ENCODE measurements at places on chromosomes 4 and X.

- no peak for DNase-seq
These were observed 64.0 kb downstream of the CCNG2 start for GRCh38 chr4:77220828-77221613.

DNA sequence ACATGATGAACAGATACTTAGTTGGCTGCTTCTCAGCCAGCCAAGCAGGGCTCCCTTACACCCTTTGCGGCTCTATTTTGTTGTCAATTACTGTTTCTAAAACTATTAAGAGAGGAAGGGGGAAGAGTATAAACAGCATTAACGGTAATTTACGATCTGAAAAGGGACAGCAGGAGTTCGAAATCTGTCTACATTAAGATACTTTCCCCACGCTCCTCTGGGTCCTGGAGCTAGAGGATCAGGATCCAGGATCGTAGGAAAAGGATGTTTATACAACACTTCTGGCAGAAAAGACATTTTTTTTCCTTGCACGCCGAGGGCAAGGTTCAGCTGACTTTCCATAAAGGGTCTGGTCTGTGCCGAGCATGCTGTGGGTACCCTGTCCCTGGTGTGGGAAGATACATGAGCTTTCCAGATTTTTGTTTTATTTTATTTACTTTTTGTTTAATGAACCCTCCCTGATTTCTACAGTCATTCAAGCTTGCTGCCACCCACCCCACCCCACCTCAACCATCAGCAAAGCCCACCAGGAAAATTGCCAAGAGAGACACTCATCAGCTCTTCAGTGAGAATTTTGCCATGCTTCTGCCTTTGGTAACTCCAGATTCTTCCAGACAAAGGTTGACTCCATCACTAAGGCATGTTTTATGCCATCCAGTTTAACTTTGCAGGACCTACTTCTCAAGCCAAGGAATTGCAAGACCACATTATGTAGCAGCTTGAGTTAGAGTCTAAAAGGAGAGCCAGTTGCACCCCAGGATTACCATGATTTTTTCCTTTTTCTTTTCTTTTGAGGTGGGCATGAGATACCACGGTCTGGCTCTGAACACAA, 188.1 kb downstream of the QDPR start:
- DNase-seq: no peak

DNA sequence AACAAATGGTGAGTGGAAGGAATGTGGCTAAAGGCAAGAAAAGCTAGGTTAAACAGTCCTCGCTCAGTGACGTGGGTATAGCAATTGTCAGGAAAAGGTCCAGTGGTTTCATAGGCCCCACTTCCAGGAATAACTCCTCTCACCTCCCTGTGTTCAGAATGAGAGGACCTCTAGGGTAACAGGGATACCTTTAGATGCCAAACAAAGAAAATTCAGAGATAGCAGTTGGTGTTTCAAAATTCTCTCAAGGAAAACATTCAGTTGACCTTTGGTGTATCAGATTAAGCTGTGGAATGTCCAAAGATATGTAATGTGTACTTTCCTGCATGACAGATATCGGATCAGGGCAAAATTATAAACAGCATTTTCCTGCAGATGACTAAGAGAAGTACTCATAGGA, 155.9 kb downstream of the ARHGAP6 start:
- DNase-seq: no peak

- DNase-seq: no peak
These were observed at the start of gene LGI2 for GRCh38 chr4:25030277-25031076. LGI2 (minus strand) TSS chr4:25030946; CDS start chr4:25030693, 253 bp downstream.

- DNase-seq: no peak
These were observed 64.2 kb downstream of the PACRGL start for GRCh38 chr4:20764366-20764992.

- no peak for DNase-seq
These were observed 670.1 kb upstream of the LCORL start for GRCh38 chr4:18691431-18692200.

DNA sequence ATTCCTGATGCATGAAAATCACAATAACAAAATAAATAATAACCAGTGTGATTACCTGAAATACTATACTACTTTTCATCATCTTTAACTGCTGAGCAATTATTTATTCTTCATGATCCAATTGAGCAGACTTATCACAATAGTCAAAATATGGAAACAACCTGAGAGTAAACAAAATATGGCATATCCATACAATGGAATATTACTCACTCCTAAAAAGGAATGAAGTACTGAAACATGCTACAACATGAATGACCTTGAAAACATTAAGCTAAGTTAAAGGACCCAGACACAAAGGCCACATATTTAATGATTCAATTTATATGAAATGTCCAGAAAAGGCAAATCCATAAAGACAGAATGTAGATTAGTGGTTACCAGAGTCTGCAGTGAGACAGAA, 146.8 kb downstream of the MID1IP1 start:
- no peak for DNase-seq

DNA sequence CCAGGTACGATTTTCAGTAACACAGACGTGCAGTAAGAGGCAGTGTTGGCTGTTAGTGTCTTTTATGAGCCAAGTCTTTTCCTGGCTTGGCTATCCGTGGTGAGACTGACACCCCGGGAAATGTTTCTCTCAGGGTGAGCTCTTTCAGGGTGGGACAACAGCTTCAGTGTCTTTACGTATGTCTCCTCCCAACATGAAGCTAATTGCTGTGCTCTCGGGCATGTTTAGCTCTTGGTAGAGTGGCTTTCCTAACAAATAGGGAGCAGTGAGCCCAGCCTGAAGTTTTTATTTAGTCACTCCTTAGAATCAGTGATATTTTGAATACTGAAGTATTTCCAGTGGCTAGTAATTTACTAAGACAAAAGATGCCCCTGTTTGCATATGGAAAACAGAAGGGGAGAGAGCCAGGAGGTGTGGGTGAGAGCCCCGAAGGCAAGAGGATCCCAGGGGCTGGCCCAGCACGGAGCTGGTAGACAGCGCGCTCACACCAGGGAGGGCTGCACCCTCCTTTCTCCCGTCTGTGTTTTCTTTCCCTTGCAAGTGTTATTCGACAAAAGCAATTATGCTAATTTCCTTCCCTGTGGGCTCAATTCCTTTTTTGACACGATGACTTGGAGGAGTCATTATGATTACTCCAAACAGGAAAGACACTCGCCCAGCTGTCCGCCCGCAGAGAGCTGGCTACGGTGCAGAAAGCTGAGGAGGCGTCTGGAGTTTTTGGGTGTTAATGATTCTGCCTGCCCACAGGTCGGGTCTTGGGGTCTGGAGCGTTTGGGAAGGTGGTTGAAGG, 47.7 kb downstream of the PDGFRA start:
- DNase-seq: no peak

DNA sequence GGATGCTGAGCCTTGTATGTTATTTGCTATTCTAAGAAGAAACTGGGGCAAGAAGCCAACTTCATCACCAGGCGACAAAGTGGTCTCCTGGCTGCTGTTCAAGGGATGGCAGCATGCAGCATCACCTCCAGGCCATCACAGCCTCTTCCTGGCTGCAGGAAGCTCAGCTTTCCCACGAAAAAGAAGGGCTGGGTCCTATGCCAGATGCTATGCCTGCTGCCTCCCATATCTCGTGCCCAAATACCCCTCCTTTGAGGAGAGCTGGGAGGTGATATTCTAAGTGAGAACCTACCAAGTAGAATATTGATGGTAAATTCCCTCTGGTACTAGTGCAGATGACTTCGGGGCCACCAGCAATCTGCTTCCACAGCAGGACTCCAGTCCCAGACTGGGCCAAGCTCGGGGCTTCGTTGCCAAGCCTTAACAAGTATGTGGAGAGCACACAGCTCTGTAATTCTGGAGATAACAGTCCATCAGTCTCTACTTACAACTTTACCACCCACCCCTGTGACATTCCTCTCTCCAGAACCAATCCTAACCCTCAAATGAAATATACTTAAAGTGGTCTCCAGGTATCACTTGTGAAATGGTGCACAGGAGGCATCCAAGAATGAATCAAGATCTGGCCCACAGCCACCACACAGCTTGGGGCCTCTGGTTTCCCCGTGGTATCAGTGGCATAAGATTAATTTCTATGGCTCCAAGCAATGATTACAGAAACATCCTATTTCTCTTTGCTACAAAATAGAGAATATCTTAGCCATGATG, 149.3 kb downstream of the PALLD start:
- DNase-seq: no peak

- no peak for DNase-seq
These were observed 295.8 kb downstream of the GBA3 start for GRCh38 chr4:22988526-22988925.

- DNase-seq: no peak
These were observed 39.1 kb downstream of the NHS start for GRCh38 chrX:17414027-17414658.

- no peak for DNase-seq
These were observed 23.5 kb upstream of the SPINK2 start for GRCh38 chr4:56844802-56845580.

- no peak for DNase-seq
These were observed 62.5 kb downstream of the CHRDL1 start for GRCh38 chrX:110733166-110733565.

DNA sequence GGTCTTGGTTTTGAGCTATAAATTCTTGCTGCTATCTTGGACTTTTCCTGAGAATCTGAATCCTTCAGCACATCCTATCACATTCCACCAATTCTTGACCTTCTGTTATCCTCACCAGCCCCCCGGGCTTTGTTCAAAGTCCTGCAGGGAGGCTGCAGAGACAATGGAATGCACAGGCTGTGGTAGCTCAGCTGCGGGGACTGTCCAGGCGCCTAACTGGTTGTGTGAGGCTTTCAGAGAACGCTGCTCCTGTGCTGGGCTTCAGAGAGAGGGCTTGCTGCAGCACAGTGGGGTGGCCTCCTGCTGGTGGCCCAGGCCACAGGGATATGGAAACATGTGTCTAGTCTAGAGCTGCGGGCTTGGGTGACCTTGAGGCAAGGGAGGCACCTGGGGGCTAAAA, 196.3 kb upstream of the GATB start:
- DNase-seq: no peak

DNA sequence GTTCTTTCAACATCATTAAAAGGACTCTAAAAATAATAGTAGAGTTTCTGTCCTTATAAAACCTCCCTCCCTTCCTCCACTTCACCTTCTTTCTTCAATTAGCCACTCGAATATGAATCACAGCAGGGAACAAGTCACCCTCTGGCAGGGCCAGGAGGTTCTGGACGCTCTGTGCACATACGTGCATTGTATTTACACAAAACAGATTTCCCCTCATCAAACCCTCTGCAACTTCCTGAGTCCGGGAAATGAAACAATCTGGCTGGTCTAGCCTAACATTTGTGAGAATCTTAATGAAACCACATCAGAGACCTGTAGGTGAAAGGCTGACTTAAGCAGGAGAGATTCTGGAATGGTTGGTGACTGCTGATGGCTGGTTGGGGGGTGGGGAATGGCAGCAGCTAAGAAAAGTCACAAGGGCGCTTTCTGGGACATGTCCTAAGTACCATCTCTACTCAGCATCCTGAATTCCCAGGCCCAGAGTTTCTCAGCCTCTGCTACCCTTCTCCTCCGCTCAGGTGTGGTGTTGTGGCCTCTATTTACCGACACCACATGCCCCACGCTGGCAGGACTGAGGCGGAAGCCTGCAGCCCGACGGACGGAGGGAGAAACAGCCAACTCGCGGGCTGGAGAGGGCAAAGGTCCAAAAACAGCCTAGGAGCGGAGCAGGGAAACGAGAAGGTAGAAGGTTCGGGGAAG, 1.0 kb downstream of the ZDHHC9 start:
- DNase-seq: no peak

GRCh38 chrX:115616943-115617563, 56.1 kb downstream of the PLS3 start:
- DNase-seq: no peak

GRCh38 chr4:93834249-93835066, 5.9 kb downstream of the ATOH1 start:
- DNase-seq: no peak

- no peak for DNase-seq
These were observed 3.5 kb upstream of the RNF212 start for GRCh38 chr4:1116838-1117237.

GRCh38 chrX:20265726-20266681, 705 bp downstream of the RPS6KA3 start:
- DNase-seq: no peak

DNA sequence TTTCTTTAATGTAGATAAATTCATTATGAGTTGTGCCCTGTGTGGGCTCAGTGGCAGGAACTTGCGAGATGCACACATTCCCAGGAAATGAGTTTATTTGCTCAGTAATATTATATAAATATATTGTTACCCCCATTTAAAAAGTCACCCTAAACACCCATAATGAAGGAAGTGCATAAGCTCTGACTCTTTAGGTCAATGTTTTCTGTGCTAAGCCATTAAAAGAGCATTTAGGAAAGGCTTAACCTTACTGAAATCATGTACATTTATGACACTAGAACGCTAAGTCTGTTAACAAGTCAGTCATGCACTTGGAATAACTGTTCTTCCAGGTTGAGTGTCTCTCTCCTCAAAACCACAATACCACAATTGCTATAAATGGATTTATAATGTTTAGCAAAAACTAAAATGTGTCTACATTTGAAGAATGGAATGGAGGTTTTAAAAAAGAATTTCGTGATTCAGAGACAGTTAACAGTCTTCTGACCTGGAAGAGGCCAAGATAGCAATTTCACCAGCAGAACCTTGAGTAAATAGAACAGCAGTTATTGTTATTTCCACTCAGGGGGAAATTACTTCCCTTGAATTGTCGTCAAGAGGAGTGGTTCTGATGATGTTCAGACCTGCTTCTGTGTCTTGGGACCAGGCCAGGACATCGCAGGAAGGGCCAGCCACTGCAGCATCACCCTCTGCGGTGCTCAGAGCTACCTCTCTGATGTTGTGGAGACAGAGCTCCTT, 91.1 kb upstream of the VEGFC start:
- DNase-seq: no peak

- DNase-seq: no peak
These were observed 1413.0 kb downstream of the PCDH7 start for GRCh38 chr4:32133141-32133540.

DNA sequence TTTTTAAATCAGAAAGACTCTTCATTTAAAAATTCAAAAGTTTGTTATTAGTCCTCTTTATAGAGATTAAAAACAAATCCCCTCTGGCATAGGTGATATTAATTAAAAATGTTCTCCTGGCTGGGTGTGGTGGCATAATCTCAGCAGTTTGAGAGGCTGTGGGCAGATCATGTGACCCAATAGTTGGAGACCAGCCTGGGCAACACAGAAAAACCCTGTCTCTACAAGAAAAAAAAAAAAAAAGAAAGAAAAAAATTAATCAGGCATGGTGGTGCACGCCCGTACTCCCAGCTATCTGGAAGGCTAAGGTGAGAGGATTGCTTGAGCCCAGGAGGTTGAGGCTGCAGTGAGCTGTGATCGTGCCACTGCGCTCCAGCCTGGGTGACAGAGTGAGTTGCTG, 38.9 kb downstream of the RASGEF1B start:
- DNase-seq: no peak

Data from GDM1 (cell line).